Activated naive CD4-positive, alpha-beta T cell treated with anti-CD3 and anti-CD28 coated beads for 36 hours (primary cell): ENCODE measurements at places on chromosomes 13 and 19.

DNA sequence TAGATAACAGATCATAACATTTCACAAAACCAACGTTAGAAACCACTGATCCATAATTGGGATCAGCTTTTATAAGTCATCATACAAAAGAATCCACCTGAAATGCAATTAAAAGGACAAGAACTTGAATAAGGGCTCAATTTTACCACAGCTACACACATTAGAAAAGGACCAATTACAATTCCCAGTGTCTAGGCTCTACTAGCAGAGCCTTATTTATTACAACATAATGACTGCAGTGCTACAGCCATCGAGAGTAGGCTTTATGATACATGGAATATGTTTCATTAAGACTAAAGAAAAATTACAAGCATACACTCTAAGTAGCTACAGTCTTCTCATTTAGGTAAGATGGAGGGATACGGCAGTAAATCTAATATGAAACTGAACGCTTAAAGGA is 2.9 kb downstream of the RBM26 start:
- H3K4me3 ChIP-seq: peak overlapping the region; percentile 66
- H3K4me1 ChIP-seq: peaks cover 59% of the 10 kb centered on the region
- H3K36me3 ChIP-seq: peaks cover 35% of the 10 kb centered on the region
- H3K27ac ChIP-seq: peak overlapping the region; percentile 72

DNA sequence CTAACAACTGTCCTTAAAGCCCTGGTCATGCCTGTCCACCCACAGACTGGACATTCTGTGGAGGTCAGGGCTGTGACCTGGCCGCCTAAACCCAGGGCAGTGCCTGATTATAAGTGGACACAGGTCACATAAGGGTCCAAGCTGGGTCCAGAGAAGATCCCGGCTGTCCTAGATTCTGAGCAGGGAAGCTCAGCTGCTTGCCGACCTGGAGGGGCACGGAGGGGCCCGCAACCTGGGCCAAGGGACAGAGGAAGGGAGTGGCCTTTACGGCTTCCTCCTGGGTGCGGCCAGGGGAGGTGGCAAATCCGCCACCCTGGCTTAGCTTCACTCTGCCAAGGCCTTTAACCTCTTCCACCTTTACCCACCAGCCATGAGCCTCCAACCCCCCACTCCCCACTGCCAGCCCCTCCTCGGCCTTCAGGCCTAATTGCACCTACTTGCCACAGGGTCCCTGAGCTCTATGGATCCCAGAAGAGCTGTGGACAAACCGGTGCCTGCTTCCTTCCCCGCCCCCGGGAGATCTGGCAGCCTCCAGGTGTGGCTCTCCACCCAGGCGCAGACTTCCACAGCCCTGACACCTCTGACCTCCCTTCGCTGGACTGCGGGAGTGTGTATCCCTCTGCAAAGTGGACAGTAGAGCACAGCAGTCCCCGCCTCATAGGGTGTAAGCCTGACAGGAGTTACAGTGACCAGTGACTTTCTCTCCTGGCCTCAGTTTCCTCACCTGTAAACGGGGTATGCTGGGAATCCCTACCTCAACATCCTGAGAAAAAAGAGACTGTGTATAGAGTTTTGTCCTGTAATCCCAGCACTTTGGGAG is 1.7 kb downstream of the CD320 start:
- peak overlapping the region; percentile 90 for H3K27ac ChIP-seq
- peaks cover 30% of the 10 kb centered on the region for H3K36me3 ChIP-seq
- peaks cover 39% of the 10 kb centered on the region for H3K4me1 ChIP-seq
- H3K27me3 ChIP-seq: no peaks in the 10 kb centered on the region

- no peaks in the 10 kb centered on the region for H3K27me3 ChIP-seq
- no peak for DNase-seq
- H3K4me3 ChIP-seq: no peak overlapping the region
- H3K4me1 ChIP-seq: peaks cover 4% of the 10 kb centered on the region
- peaks cover 27% of the 10 kb centered on the region for H3K36me3 ChIP-seq
These were observed 29.0 kb downstream of the EXOSC8 start for GRCh38 chr13:37029617-37030016.

GRCh38 chr13:105569816-105570215 is 965.6 kb downstream of the EFNB2 start:
- no peaks in the 10 kb centered on the region for H3K4me1 ChIP-seq
- no peak overlapping the region for H3K4me3 ChIP-seq
- no peaks in the 10 kb centered on the region for H3K36me3 ChIP-seq
- H3K27ac ChIP-seq: no peak overlapping the region
- DNase-seq: no peak
- no peaks in the 10 kb centered on the region for H3K27me3 ChIP-seq

GRCh38 chr13:35179920-35180663 is 238.0 kb downstream of the NBEA start:
- H3K4me1 ChIP-seq: no peaks in the 10 kb centered on the region
- H3K4me3 ChIP-seq: no peak overlapping the region
- no peaks in the 10 kb centered on the region for H3K27me3 ChIP-seq
- no peak overlapping the region for H3K27ac ChIP-seq
- H3K36me3 ChIP-seq: no peaks in the 10 kb centered on the region
- no peak for DNase-seq

DNA sequence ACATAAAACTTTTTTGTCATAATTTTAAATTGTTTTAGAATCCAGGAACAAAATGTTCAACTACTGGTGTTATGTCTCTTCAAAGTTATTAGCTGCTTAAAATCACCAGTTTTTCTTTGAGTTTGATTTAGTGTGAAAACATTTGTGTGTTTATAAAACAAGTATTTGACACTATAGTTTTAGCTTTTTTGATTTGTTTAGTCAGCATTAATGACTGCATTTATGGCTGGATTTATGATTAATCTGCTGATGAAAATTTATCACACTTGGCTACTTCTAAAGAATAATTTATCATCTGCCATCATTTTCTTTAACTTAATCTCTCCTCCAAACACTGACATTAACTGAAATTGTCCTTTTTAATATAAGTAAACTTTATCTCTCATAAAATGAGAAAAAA is 1465.9 kb upstream of the SLC10A2 start:
- H3K4me3 ChIP-seq: no peak overlapping the region
- H3K27me3 ChIP-seq: no peaks in the 10 kb centered on the region
- H3K36me3 ChIP-seq: no peaks in the 10 kb centered on the region
- no peak for DNase-seq
- no peak overlapping the region for H3K27ac ChIP-seq
- no peaks in the 10 kb centered on the region for H3K4me1 ChIP-seq

GRCh38 chr19:8665468-8666213 is 33.0 kb downstream of the ACTL9 start:
- H3K4me1 ChIP-seq: peaks cover 21% of the 10 kb centered on the region
- no peaks in the 10 kb centered on the region for H3K36me3 ChIP-seq
- H3K4me3 ChIP-seq: no peak overlapping the region
- no peak overlapping the region for H3K27ac ChIP-seq

- no peaks in the 10 kb centered on the region for H3K27me3 ChIP-seq
- H3K4me3 ChIP-seq: no peak overlapping the region
- H3K27ac ChIP-seq: no peak overlapping the region
These were observed 159.6 kb upstream of the ATXN8OS start for GRCh38 chr13:69948016-69948415.

DNA sequence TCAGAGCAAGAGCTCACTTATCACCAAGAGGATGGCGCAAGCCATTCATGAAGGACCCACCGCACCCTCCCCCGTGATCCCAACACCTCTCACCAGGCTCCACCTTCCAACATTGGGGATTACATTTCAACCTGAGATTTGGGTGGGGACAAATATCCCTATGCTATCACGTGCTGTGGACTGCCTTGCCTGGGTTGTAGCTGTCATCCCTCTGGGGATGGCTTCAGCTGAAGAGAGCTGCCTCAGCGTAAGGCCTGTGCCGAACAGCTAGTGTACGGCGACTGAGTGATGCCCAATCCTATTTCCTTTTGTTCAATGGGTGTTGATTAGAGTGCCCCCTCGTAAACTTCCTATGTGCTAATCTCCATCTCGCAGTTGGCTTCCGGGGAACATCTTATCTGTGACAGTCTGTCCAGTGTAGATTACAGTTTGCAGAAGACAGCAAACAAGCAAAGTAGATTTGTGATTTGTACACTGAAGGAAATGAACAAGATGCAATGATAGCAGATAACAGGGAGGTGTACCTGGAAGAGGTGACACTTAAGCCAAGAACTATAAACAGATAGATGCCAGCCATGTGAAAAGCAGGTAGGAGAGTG is 11.8 kb upstream of the RCBTB1 start:
- no peaks in the 10 kb centered on the region for H3K4me1 ChIP-seq
- no peak overlapping the region for H3K4me3 ChIP-seq
- no peaks in the 10 kb centered on the region for H3K36me3 ChIP-seq

DNA sequence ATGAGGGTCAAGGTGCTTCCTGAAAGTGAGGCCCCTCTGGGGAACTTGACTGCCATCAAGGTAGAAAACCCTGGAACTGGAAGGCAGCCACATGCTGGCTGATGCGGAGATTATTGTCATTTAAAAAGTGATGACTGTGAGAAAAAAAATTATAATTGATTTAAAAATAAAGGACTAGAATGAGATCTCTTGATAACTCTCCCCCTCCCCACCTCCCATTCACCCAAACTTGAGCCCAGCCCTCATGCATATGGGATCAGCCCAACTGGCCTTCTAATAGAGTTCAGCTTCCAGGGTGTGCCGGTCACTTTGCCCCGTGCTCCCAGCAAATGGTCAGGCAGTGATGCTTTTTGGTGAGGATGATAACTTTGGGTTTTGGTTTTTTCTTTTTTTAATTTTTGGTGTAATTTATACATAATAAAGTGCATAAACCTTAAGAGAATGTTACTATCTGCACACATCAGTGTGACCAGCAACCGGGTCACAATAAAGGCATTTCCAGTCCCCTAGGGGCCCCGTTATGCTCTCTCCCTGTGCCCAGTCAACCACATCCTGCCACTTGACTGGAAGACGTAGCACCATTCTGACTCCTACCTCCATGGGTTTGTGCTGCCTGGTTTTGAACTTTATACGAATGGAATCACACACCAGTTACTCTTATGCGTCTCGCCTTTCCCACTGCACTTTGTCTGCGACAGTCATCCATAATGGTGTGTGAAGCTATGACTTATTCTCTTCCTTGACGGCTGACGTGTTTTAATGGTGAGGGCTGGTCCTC is 187.9 kb downstream of the USP12 start:
- no peak overlapping the region for H3K4me3 ChIP-seq
- peaks cover 4% of the 10 kb centered on the region for H3K27me3 ChIP-seq
- H3K36me3 ChIP-seq: no peaks in the 10 kb centered on the region
- no peak for DNase-seq
- no peaks in the 10 kb centered on the region for H3K4me1 ChIP-seq
- H3K27ac ChIP-seq: no peak overlapping the region

DNA sequence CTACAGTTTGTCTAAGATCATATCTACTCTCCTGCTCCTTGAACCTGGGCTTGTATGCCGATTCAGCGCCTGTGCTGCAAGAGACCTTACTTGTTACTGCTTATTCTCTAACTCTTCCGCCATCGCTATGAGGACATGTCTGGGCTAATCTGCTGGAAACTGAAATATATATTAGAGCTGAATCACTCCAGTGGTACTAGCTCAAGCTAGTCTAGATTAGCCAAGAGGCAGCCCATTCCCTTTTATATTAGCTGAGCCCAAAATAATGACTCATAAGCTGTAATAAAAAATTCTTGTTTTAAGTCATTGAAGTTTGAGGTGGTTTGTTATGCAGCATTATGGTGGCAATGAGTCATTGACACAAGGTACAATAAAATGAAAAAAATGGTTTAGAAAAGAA is 52.8 kb downstream of the SLC6A16 start:
- H3K36me3 ChIP-seq: no peaks in the 10 kb centered on the region
- peaks cover 10% of the 10 kb centered on the region for H3K4me1 ChIP-seq
- peak overlapping the region; percentile 20 for H3K27ac ChIP-seq
- DNase-seq: peak; percentile 22

- no peak for DNase-seq
- H3K4me3 ChIP-seq: no peak overlapping the region
- H3K4me1 ChIP-seq: peaks cover 16% of the 10 kb centered on the region
- peaks cover 1% of the 10 kb centered on the region for H3K36me3 ChIP-seq
- peaks cover 73% of the 10 kb centered on the region for H3K27me3 ChIP-seq
- peak overlapping the region; percentile 26 for H3K27ac ChIP-seq
These were observed 2.7 kb upstream of the ZIC2 start for GRCh38 chr13:99978799-99979452.

- H3K4me3 ChIP-seq: no peak overlapping the region
- H3K36me3 ChIP-seq: no peaks in the 10 kb centered on the region
- H3K4me1 ChIP-seq: peaks cover 8% of the 10 kb centered on the region
- no peak overlapping the region for H3K27ac ChIP-seq
These were observed 4.6 kb upstream of the FXYD3 start for GRCh38 chr19:35110974-35111373.

DNA sequence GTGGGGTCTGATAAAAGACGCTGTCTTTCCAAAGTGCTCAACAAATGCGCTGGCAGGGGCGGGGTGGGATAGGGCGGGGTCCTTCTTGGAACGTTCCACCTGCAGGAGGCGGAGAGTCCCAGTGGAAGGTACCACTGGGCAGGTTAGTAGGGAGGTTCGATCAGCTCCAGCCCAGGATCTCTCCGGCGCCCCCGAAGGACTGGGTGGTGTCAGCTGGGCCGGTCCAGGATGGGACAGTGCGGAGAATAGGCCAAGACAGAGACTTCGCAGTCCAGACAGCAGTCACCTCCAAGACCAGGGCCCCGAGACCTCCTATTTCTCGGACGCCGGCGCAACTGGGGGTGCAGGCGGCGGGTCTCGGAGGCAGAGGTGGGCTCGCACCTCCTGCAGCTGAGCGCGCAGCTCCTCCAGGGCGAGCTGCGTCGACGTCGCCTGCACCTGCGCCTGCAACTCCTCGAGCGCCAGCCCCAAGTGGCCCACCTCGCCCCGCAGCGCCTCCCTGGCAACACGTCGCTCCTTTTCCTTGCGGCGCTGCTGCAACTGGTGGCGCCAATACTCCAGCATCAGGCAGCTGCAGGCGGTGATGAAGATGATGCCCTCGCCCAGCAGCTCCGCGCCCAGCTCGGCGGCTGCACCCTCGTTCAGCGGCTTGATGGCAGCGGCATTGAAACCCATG is 21.6 kb downstream of the VASP start:
- H3K27ac ChIP-seq: no peak overlapping the region
- H3K36me3 ChIP-seq: peaks cover 16% of the 10 kb centered on the region
- H3K4me3 ChIP-seq: peak overlapping the region; percentile 9

DNA sequence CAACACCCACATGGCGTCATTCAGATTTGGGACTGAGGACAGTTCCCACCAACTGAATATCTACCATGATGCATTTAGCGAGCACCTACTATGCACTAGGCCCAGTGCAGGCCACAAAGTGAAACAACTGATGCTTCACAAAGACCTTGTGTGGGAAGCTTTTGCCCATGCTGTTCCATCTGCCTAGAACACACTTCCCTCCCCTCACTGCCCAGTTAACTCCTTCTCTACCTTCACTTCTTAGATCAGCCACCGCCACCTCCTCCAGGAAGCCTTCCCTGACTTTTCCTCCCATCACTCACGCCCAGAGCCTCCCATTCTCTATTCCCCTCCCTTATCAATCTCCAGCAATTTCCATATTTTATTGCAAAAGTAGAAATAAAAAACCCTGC is 25.7 kb downstream of the PTPRS start:
- no peak overlapping the region for H3K27ac ChIP-seq
- no peak for DNase-seq
- no peaks in the 10 kb centered on the region for H3K4me1 ChIP-seq
- H3K27me3 ChIP-seq: peaks cover 15% of the 10 kb centered on the region

DNA sequence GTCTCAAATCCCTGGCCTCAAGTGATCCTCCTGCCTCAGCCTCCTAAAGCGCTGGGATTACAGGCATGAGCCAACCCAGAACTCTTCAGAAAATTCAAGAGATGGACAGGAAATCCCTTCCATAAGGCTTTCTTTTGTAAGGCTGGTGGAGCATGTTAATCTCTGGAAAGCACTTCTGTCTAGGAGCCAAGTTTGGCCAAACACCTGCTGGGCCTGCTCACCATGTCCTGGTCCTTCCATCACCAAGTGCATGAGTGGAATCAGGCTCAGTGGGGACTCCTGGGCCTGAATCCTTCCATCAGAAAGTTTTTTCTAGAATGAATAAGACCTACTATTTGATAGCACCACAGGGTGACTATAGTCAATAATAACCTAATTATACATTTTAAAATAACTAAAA is 148.0 kb downstream of the DCLK1 start:
- DNase-seq: no peak
- peaks cover 20% of the 10 kb centered on the region for H3K27me3 ChIP-seq
- no peak overlapping the region for H3K4me3 ChIP-seq
